ENCODE measurements at places on chromosomes 2 and 18.

DNA sequence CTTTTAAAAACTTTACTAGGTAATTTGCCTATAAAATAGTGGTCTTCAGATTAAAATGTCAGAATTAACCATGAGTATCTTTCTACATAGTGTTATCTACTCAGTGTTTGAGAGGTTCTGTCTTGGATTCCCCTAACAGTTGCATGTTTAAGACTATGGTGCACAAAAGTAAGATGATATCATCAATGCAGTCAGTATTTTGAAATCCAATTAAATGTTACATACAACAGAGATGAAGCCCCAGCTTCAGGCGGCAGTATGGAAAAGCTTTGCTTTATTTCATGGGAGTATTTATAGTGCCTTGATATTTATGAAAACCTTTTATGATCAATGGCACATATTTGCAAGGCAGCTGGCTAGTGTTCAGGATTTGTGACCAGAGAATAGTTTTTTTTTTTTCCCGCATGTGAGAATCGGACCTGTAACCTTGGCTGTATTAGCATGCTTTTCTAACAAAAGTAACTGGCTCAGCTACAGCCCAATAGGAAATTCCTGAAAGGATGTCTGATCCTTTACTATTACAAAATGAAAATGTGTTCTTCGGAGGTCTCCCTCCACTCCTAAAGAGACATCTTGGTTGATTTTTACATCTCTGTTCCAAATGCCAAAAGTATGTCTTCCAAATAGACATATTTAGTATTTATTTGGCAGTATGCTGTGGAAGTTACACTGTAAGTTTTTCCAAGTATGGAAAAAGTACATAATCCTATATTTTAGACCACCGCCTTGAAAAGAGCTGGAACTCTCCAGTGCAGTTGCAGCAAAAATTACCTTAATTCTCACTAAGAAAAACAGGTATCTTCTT, 319.3 kb upstream of the UBE2E3 start:
- DNase-seq, result no peak

GRCh38 chr2:127656569-127657231, 10.7 kb downstream of the GPR17 start:
- DNase-seq, result no peak

- no peak for DNase-seq
Measured at GRCh38 chr2:72423756-72424155, 276.1 kb upstream of the CYP26B1 start.

DNA sequence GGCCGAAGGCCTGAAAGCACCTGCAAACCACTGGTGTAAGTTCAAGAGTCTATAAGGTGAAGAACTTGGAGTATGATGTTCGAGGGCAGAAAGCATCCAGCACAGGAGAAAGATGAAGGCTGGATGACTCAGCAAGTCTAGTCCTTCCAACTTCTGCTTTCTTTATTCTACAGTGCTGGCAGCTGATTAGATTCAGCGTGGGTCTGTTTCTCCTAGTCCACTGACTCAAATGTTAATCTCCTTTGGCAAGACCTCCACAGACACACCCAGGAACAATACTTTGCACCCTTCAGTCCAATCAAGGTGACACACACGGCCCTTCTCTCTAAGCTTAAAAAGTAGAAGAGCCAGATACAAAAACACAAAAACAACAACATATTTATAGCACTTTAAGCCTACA, 43.4 kb downstream of the NMS start:
- no peak for DNase-seq

GRCh38 chr18:9790261-9790660, 82.2 kb downstream of the RAB31 start:
- DNase-seq, result no peak

GRCh38 chr2:66283787-66284186, 151.1 kb upstream of the MEIS1 start:
- no peak for DNase-seq

- DNase-seq, result no peak
Measured at GRCh38 chr2:197813093-197813787, 8.8 kb downstream of the PLCL1 start.

DNA sequence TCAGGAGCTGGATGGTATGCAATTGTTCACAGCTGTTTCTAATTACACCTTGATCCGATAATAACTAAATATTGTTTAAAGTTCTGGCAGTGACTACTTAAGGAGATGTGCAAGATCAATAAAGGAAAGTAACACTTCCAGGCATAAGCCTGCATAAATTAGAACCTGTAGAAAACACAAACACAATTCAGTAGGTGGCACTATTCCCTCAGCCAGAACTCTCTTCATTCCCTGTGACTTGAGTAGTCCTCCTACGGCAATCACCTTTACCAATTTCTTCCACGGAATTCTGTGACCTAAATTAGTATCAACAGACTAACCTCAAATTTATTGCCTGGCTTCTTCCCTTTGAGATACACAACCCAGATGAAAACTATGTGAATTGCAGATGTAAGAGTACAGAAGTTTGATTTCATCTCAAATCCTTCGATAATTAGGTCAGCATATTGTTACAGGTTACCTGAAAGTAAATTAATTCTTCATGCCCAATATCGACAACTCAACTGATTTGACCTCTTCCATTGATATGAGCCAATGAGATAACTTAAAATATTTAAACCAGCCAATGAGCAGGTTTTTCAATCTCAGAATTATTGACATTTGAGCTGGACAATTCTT, 137.8 kb downstream of the PID1 start:
- peak; percentile 44 for DNase-seq

- no peak for DNase-seq
Measured at GRCh38 chr18:49225160-49225559, 235.3 kb downstream of the DYM start.

GRCh38 chr2:210481601-210482175, 5.1 kb upstream of the LANCL1 start:
- DNase-seq, result no peak

- peak; percentile 86 for DNase-seq
Measured at GRCh38 chr2:165016772-165017411, 61.6 kb upstream of the SLC38A11 start.

DNA sequence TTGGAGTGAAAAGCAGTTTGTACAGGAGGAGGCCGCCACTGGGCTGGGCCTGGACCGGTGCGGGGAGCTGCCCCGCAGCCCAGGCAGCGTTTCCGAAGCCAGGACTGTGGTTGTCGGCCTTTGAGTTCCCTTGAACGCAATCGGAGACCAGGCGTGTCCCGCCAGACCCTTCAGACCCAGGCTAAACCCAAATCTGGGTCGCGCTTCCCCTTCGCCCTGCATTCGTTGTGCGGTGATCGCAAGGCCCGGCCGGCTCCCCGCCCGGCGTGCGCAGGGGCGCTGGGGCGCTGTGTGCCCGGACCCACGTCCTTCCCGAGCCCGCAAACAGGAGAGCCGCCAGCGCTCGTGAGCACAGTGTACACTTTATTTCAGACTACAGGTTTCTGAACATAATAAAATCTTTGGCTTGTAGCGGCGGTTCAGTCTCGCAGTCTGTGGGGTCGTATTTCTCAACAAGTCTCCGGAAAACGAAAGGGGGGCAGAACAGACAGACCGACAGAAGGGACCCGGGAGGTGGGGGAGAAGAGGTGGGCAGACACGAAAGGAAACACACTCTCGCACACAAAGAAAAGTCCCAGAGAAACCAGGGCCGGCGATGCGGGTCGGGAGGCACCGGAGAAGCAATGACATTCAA, 5.5 kb downstream of the EN1 start:
- no peak for DNase-seq

DNA sequence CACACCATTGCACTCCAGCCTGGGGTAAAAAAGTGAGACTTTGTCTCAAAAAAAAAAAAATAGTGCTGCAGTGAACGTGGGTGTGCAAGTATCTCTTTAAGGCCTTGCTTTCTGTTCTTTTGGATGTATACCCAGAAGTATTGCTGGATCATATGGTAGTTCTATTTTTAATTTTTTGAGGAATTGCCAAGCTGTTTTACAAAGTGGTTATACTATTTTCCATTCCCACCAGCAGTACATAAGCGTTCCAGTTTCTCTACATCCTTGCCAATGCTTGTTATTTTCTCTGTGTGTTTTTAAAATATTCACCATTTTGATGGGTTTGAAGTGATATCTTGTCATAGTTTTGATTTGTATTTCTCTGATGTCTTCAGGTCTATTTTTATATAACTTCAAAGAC, 13.1 kb downstream of the ARMC9 start:
- no peak for DNase-seq

- no peak for DNase-seq
Measured at GRCh38 chr2:49702740-49703139, 548.4 kb upstream of the FSHR start.

DNA sequence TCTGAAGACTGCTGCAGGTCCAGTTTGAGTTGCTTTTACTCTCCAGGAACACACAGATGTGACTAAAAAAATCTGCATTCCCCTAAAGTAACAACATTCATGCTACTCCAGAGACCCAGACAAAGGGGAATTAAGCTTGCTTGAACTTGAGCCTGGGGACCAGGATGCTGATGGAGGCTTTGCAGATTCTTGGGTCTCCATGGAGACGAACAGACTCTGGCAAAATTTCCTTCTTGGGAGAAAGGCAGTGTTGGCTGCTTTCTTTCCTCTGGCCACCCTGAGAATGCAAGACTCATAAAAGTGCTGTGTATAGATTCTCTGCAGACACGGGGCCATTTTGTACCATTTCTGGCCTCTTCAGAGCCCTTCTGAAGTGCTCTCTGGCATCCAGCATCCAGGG, 112.0 kb downstream of the ACTR3 start:
- no peak for DNase-seq

- DNase-seq, result no peak
Measured at GRCh38 chr2:200397785-200398184, 91.3 kb downstream of the SPATS2L start.

DNA sequence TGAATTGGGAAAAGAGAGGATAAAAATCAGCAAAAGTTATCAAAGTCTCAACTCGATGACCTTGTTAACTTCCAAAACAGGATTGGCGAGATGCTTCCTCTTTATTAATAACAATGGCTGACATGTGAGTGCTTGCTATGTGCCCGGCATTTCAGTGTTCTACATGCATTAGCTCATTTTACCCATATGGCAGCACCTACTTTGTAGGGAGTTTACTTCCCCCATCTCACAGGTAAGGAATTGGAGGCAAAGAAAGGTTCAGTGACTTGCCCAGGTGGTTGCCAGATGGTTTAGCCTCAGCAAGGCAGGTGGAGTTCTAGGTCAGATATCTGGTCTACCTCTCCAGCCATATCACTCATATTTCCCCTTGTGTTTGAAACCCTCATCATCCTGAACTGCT, 12.4 kb downstream of the TFCP2L1 start:
- DNase-seq, result no peak

DNA sequence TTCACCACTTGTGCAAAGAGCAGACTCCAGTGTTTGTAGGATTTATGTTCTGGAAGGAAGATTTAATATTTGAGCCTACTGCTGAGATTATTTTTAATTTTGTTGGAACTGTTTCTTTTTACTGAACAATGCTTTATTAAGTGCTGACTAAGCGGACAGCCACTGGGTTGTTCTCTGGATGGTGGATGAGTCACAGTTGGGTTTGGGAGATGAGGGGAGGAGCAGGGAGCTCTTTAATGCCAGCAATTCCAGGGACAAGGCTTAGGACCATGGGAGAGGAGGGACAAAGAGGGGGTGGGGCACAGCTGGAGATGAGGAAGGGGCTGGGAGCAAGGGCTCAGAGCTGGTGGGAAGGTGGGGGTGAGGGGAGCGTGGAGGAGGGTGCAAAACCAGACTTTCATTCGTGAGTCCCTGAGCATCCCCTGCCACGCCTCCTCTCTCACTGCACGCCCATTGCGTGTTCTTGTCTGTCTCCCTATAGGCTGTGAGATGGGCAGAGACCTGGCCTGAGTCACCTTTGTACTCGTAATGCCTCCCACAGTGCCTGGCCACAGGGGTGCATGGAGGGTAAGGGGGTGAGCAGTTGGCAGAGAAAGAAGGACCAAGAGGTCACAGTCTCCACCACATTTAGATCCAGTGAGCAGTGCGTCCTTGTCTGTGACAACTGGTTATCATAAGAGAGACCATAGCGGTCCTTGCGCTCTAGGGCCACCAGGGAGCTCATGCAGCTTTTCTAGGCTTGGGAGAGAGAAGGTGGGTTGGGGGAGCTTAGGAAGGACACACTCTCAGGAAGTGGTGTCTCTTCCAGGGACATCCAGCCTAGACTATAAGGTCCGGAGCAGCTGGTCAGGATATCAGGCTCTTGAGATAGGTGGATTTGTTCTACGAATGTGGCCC, 18.4 kb downstream of the SLC4A3 start:
- no peak for DNase-seq

GRCh38 chr2:43067254-43068040, 159.0 kb downstream of the ZFP36L2 start:
- no peak for DNase-seq

GRCh38 chr18:11199477-11199876, 50.1 kb upstream of the PIEZO2 start:
- DNase-seq, result no peak

- DNase-seq, result no peak
Measured at GRCh38 chr2:72940786-72941185, 23.5 kb downstream of the EMX1 start.

- DNase-seq, result no peak
Measured at GRCh38 chr2:158507141-158507540, 50.4 kb downstream of the PKP4 start.

GRCh38 chr2:212548455-212548819, 9.8 kb upstream of the ERBB4 start:
- DNase-seq, result no peak

- no peak for DNase-seq
Measured at GRCh38 chr2:235485362-235485761, 8.5 kb upstream of the AGAP1 start.

DNA sequence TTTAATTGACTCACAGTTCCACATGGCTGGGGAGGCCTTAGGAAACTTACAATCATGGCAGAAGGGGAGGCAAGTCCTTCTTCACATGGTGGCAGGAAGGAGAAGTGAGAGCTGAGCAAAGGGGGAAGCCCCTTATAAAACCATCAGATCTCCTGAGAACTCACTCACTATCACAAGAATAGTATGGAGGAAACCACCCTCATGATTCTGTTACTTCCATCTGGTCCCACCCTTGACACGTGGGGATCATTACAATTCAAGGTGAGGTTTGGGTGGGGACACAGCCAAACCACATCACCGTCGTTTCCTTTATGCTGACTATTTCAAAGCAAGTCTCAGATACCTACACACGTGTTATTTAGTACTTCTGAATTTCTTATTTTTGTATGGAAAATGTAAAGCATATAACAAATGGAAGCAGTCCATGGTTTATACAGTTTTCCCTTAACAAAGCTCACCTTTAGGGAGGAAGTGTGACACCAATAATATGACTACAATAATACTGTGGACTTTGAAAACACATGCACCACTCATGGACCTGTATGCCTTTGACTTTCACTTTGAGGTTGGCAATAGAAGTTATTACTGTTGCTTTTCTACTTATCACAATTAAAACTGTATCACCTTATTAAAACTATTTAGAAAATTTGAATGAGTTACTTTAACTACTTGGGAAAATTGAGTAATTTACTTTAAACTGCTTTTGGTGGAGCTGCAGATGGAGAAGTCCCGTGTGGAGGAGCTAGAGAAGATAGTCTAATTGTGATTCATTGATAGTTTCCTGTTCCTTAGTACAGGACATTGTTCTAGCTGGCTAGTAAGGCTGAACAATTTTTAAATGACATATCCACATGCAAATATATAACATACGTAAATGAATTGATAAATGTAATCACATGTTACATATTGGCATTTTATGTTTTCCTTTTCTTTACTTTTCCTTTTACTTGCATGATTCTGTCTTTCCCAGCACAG, 37.3 kb downstream of the MTCL1 start:
- DNase-seq, result no peak
